ENCODE measurements at places on chromosomes 7 and 10.

- peak; percentile 60 for DNase-seq
Measured at GRCh38 chr7:90629297-90629918, 33.3 kb downstream of the CDK14 start.

- DNase-seq: no peak
Measured at GRCh38 chr7:26340476-26341018, 48.9 kb downstream of the SNX10 start.

DNA sequence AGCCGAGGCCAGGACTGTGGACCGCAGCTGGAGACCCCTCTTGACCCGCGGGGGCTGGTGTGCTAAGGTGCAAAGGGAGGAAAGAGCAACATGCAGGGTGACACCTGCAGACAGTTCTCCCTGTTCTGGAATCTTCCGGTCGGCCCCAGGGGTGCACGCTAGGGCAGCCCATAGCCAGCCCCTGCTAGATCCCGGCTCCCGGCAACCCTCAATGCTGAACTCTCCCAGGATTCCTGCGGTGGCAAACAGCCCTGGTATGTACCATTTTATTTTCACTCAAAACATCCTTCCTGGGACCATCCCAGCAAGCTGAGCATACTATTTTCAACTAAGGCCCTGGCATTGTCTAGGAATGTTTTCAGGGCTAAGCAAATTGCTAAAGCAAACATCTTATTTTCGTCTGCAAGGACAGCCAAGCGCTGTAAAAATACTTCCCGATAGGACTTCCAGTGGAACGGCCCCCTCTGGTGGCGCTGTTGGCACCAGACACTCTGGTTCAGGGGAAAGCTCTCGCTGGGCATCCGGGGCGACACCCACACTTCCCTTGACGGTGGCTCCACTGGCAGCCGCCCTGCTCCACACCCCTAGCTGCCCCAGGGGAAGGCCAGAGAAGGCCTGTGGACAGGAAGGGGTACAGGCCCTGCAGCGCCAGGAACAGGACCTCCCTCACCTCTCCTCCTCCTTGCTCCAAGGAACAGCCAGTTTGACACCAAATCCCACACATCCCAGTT lies 99.4 kb downstream of the CTBP2 start:
- peak; percentile 24 for DNase-seq

- DNase-seq: no peak
Measured at GRCh38 chr10:124605856-124606812, 138.0 kb downstream of the FAM53B start.

GRCh38 chr10:82661701-82662100 lies 786.7 kb downstream of the NRG3 start:
- DNase-seq: no peak

DNA sequence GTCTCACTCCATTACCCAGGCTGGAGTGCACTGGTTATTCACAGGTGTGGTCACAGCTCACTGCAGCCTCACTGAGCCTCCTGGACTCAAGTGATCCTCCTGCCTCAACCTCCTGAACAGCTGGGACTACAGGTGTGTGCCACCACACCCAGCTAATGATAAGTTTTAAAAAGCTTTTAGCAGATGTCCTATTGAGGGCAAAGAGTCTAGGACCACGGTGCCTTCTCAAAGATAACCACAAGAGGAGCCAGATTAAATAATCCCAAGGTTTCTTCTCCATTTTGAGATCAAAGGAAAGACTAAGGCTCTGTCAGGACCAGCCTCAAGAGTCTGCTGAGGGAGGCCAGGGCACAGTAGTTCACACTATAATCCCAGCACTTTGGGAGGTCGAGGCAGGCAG lies 4.7 kb downstream of the ATP5MF start:
- no peak for DNase-seq

DNA sequence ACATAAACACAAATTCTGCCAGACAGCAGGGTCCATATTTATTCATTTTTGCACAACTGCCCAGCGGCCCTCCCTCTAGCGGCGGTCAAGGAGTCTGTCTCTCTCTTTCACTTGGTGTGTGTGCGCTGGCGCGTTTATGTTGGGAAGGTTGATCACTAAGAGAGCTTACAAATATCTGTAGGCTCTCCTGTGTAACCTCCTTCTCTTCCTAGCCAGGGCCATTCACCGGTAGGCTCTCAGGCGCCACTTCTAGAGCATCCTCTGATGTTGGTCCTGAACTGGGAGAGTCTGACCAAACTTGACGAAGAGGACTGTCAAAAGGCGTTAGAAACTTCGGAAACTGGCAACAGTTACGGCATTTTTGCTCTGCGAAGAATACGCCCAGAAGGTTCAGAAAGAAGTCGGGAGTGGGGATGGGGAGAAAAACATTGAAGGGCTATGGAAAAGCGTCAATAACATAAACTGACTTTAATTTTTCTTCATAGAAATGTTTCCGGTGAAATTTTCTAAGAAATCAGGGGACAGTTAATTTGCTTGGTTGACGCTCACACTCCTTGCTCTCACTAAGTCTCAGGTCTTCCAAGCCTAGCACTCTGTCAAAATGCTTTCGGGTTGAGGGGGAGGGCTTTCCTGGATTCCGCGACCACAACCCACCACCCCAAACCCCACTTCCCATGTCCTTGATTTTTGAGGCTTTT lies 731.1 kb downstream of the ZWINT start:
- DNase-seq: peak; percentile 3

DNA sequence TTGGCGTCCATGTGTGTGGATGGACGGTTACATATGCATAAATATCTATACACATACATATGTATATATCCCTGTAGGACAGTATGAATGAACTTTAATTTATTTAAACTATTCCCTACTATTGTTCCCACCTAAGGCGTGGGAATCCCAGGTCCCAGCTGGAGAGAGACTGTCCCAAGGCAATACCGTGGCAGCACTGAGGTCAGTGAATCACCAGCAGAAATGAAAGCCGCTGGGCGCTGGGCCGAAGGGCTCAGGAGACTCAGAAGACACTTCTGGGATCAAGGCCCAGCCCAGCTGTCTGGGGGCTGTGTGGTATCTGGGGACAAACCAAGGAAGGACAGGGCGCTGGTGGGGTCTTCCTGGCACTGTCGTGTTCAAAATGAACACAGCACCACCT lies 49.6 kb upstream of the MYL10 start:
- no peak for DNase-seq

GRCh38 chr7:99399597-99399996 lies 8.8 kb downstream of the PDAP1 start:
- DNase-seq: no peak

GRCh38 chr10:104577861-104578521 lies 63.1 kb upstream of the SORCS3 start:
- no peak for DNase-seq

DNA sequence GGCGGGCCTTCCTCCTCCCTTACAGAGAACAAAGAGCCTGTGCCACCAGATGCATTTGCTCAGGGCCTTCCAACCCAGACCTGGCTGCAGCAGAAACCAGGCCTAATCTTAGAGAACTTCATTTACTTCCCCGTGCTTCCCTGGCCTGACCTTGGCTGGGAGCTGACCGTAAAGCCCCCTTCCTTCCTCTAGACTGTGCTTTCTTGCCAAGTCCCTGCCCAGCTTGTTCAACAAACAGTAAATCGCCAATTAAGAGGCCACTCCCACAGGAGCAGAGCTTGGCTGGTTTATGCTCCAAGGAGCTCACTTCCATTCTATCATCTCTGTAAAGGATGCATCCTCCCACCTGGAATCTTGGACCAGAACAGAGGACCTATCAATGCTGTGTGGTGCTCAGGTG lies 110.9 kb downstream of the COL13A1 start:
- peak; percentile 9 for DNase-seq

DNA sequence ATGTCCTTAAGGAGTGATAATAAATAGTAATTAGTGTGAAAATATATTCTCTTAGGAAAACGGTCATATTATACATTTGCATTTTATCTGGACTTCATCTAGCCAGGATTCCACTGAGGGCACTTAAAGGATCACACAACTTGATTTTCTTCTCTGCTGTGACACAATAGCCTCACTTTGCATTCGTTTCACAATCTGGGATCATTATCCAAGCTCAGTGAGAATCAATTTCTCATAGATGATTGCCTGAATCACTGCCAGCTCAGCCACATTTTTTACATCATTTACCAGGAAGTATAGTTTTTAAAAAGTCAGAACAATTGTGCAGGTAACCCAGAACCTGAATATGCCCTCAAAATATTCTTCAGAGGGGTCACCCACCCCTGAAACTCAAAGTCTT lies 68.9 kb downstream of the PTPRZ1 start:
- no peak for DNase-seq

DNA sequence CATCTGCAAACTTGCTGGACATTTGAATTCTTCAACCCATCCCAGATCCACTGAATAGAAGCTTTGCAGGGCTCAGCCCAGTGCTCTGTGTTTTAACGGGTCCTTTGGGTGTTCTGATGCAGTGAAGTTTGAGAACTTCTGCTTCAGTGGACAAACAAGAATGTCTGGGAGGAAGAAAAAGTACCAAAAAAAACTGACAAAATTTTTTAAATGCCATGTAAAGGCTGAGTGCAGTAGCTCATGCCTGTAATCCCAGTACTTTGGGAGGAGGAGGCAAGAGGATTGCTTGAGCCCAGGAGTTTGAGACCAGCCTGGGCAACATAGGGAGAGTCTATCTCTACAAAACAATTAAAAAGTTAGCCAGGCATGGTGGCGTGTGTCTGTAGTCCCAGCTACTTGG lies 51.8 kb upstream of the FRMD4A start:
- DNase-seq: no peak

GRCh38 chr10:114021154-114021553 lies 22.5 kb upstream of the ADRB1 start:
- DNase-seq: peak; percentile 40

GRCh38 chr10:30784897-30785605 lies 155.5 kb upstream of the LYZL2 start:
- DNase-seq: peak; percentile 23

DNA sequence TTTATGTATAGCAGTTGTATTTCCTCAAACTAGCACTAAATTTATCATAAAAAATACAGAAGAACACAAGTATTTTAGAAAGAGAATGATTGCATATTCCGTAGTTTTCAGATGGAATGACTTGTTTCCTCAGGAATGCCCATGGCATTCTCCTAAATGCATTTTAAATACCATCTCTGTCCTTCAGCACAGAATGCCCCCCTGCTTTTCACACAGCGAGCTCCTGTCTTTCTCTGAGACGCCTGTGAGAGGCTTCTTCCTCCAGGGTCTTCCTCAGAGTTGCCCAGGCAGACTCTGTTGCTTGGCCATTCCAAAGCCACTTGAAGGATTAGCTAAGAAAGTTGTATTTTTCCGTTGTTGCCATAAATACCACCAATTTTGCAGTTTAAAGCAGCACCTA lies 10.1 kb downstream of the LANCL2 start:
- no peak for DNase-seq

- no peak for DNase-seq
Measured at GRCh38 chr7:107692501-107692900, 31.9 kb downstream of the SLC26A4 start.

GRCh38 chr7:83204715-83205114 lies 42.0 kb upstream of the PCLO start:
- no peak for DNase-seq

- DNase-seq: no peak
Measured at GRCh38 chr10:116260599-116260998, 12.4 kb downstream of the GFRA1 start.

DNA sequence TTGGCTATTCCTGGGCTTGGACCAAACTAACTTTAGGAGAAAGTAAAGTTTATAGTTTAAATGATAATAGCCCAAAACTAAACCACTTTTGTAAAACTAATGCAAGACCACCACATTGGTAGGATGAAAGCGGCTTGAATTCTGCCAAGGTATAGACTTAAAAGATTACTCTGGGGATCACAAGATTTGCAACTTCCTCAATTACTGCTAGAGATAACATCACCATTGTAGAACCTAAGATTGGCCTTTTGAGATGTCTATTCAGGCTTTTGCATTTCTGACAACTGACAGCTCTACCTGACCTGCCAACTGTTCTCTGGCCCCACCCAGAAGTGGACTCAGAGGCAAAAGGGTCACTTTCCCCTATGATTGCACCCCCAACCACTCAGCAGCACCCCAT lies 162.4 kb downstream of the TNS3 start:
- peak; percentile 3 for DNase-seq

GRCh38 chr7:99210265-99210970 lies 2.5 kb upstream of the KPNA7 start:
- DNase-seq: peak; percentile 11

DNA sequence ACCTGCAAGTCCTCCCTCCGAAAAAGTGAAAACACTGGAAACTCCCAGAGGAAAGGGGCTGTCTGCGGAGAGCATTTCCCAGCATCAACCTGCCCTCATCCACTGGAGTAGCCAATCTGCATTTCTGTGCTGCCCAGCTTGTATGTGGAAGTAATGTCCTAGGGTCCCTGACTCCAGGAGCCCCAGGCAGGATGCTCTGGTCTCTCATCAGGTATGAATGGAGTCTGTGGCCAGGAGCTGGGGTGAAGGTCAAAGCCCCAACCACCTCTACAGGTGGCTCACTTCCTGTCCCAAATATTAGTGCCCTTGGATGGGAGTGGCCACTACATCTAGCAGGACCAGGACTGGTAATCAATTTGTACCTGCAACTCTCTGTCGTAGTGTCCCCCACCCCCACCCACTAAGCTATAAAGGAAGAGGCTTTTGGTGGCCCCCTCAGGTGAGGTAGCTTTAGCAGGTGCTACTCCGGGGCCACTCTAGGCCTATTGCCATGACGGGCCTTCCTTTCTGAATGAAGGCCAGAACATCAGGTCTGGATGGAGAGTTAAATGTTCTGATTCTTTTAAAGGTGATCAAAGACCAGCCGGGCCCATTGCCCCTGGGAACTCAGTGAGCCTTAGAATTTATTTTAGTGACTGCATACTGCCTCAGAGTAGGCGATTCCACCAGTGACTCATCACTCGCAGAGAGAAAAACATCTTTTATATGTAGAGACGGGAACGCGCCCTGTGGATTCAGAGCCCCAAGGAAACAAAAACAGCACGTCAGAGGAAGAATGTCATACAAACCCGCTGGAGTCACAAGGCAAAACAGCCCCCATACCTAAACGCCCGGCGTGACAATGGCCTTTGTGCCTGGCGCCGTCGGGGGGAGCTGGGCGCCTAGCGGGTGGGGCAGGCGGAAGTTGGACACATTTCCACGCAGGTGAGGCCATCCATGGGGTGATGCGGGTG lies 13.0 kb downstream of the EN2 start:
- DNase-seq: no peak

DNA sequence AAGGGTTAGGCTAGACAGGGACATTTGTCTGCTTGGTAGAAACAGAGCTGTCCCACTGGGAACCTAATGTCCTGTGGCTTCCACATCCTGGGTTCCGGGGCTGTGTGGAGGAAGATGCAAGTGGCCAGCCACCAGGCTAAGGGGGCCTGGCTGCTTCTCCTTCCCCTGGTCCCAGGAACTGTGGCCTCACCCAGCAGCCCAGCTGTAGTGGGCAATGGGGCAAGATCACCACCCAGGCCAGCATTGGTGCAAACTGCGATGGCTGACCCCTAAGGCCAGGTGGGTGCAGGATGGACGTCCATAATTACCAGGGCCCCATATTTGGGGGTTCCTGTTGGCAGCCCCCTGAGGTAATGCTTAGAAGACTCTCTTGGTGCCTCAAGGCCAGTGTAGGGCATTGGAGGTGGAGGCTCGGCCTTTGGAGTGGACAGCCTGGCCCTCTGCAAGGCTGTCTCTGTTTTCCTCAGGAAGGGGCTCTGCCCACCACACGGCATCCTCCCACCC lies 226.7 kb downstream of the TCF7L2 start:
- DNase-seq: no peak

GRCh38 chr10:11193001-11193551 lies 175.4 kb downstream of the CELF2 start:
- DNase-seq: no peak
